ENCODE measurements at places on chromosomes 4 and X. TPM values are rescaled to one million over a fixed set of nuclear protein-coding genes. Genes with fewer than 3 reads are reported as not detected.
A peak's percentile ranks its signal among the peaks of the same experiment; 100 is the strongest.

Gene HTT-AS
- total RNA-seq: not detected

DNA sequence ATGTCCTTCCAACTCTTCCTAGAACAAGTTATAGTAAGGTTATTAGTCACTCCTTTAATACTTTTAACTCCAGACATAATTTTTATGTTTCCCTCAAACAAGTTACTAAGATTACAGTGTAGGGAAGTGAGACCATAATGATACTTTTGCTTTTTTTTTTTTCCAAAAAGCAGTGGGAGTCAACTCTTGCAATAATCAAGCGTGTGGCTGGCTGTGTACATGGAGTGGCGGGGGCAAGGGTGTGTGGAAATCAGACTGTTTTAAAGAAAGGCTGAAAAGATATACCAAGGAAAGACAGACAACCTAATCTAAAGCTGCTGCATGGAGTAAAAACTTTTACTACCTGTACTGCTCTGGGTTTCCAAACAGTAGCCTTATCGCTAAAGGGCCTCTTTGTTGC is 4.1 kb downstream of the NOA1 start:
- no peaks in the 10 kb centered on the region for H3K27me3 ChIP-seq
- H3K27ac ChIP-seq: peak overlapping the region; percentile 4
- no peak overlapping the region for H3K4me3 ChIP-seq
- no peak for DNase-seq
- peaks cover 50% of the 10 kb centered on the region for H3K36me3 ChIP-seq

Gene NPY5R
- not detected for total RNA-seq

GRCh38 chr4:23818097-23818885 is 71.6 kb downstream of the PPARGC1A start:
- no peak overlapping the region for H3K4me3 ChIP-seq
- H3K27ac ChIP-seq: no peak overlapping the region
- H3K4me1 ChIP-seq: no peaks in the 10 kb centered on the region
- H3K36me3 ChIP-seq: no peaks in the 10 kb centered on the region

Gene HERC5
- total RNA-seq: 32.3 TPM

- no peaks in the 10 kb centered on the region for H3K4me1 ChIP-seq
- H3K4me3 ChIP-seq: no peak overlapping the region
Observed at GRCh38 chr4:165175879-165176278, 31.5 kb upstream of the KLHL2 start.

GRCh38 chrX:54181202-54181953 is 1.7 kb downstream of the FAM120C start:
- H3K4me1 ChIP-seq: peaks cover 56% of the 10 kb centered on the region
- DNase-seq: no peak
- no peaks in the 10 kb centered on the region for H3K27me3 ChIP-seq
- H3K36me3 ChIP-seq: peaks cover 12% of the 10 kb centered on the region
- H3K27ac ChIP-seq: peak overlapping the region; percentile 76

DNA sequence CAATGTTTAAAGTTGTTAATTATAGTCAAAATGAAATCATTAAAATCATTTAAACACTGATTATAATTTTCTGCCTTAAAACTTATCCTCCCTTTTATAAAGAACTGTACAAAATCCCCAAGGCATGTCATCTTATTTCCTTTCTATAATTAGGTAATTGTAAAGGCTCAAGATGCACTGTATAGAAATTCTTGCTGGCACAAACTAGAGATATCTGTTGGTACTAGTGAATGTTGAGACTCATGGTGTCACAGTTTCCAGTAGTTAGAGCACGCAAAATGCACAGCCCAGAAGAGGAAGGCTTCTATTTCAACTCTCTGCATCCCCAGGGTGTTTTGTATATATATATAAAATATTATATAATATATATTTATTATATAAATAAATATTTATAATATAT is 22.7 kb upstream of the PLA2G12A start:
- DNase-seq: no peak
- H3K27ac ChIP-seq: no peak overlapping the region
- H3K36me3 ChIP-seq: no peaks in the 10 kb centered on the region
- H3K4me1 ChIP-seq: no peaks in the 10 kb centered on the region

Gene WAS
- total RNA-seq: 99.6 TPM

Gene AFM
- not detected for total RNA-seq

DNA sequence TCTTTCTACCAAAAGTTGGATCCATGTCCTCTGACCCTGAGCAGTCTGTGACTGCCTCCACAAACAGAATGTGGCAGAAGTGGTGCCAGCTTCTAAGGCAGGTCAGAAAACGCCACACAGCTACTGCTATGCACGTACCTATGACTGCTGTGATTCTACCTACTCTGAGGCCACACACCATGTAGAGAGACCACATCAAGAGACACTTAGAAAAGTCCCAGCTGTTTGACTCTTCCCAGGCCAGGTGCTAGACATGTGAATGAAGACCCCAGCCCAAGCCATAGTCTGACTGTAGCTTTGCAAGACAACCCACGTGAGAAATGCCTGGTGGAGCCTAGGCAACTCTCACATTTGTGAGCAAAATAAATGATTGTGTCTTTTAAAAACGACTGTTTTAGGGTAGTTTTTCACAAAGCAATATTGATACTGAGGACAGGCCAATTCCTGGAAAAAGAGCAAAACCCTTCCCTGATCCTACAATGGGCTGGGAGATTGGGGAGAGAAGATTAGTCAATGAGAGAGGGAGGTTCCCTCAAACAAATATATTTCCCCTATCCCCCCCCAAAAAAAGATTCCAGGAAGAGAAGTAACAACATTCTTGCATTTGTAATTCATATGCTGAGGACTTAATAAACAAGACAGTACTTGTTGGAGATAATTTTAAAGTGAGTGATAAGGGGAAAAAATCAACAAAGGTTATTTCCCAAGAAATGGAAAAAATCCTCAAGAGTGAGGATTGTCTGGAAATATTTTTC is 33.3 kb downstream of the FRYL start:
- no peaks in the 10 kb centered on the region for H3K27me3 ChIP-seq
- H3K4me3 ChIP-seq: no peak overlapping the region
- peaks cover 66% of the 10 kb centered on the region for H3K4me1 ChIP-seq
- H3K27ac ChIP-seq: no peak overlapping the region
- no peak for DNase-seq

DNA sequence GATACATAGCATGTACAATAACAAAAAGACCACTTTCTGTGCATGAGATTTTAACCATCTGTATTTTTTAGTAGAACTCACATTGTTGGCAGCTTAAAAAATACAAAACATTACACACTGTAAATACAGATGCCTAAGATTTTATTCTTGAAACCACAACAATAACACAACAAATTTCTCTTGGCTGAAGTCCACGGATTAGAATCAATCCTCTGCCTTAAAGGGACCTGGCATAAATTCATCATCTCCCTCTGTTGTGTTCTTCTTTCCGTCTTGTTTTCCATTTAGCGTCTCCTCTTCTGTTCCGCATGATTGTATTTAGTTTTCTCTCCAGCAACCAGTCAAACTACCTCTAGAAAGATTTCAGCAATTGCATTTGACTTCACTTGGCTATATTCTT is 231.0 kb downstream of the SPOCK3 start:
- H3K4me1 ChIP-seq: no peaks in the 10 kb centered on the region
- no peak overlapping the region for H3K27ac ChIP-seq
- DNase-seq: no peak
- H3K4me3 ChIP-seq: no peak overlapping the region

Gene USP26
- not detected for total RNA-seq

GRCh38 chr4:110475881-110476818 is at the start of gene ENPEP:
Gene ENPEP (plus strand): TSS chr4:110476155. CDS start chr4:110476415, 260 bp downstream.
- DNase-seq: no peak
- no peak within 1 kb of the TSS for H3K27ac ChIP-seq
- H3K27me3 ChIP-seq: peaks cover 17% of the 10 kb centered on the region
- H3K4me3 ChIP-seq: no peak within 1 kb of the TSS
- H3K36me3 ChIP-seq: no peaks in the 10 kb centered on the region

Gene CENPU
- total RNA-seq: 82.7 TPM

DNA sequence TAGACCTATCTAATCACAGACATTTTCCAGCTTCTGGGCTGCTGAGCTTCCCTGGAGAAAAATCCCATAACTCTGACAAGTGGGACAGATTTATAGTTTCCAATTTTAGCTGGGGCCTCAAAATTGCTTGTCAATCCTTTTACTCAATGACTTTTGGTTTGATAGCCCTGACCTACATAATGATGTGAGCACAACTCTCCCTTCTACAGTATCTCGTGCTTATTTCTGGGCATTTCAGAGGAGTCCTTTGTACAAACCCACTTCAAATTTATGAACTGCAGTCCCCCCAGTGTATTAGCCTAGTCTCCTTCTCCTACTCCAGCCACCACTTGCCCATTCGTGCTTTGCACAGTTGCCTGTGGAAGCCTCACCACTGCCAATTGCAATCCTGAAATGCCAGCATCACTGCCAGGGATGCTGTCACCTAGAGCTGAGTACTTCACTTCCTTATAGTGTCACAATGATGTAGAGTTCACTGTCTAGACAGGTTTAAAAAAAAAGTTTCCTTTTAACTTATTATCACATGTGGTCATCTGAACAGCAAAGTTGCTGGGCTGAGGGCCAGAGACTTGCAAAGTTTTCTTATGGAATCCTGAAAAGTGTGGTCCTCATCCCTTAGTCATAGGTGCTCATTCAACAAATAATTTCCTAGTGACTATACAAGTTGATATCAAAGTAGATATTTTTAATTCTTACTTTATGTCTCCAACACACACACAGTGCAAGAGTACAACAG is 21.2 kb downstream of the TRAM1L1 start:
- no peaks in the 10 kb centered on the region for H3K27me3 ChIP-seq
- no peak overlapping the region for H3K27ac ChIP-seq
- no peaks in the 10 kb centered on the region for H3K4me1 ChIP-seq
- no peak overlapping the region for H3K4me3 ChIP-seq
- no peaks in the 10 kb centered on the region for H3K36me3 ChIP-seq

GRCh38 chrX:1610166-1610565 is 4.7 kb upstream of the ASMT start:
- no peaks in the 10 kb centered on the region for H3K36me3 ChIP-seq
- H3K4me1 ChIP-seq: no peaks in the 10 kb centered on the region
- no peak overlapping the region for H3K27ac ChIP-seq
- no peak for DNase-seq
- no peak overlapping the region for H3K4me3 ChIP-seq

DNA sequence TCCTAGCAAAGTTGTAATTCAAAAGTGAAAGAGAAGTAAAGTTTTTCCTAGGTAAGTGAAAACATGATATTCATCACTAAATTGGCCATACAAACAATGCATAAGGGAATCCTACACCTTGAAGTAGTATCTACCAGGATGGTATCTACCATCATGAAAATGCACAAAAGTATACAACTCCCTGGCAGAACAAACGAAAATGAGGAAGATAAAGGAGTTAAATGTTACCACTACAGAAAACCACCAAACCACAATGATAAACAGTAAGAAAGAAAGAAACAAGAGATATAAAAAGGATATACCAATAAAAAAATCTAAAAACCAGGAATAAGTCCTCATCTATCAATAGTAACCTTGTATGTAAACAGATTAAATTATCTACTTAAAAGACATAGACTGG is 26.9 kb downstream of the GK2 start:
- no peaks in the 10 kb centered on the region for H3K36me3 ChIP-seq
- H3K27me3 ChIP-seq: peaks cover 2% of the 10 kb centered on the region
- no peaks in the 10 kb centered on the region for H3K4me1 ChIP-seq
- no peak for DNase-seq
